ENCODE measurements at places on chromosomes 16 and 17. TPM values are rescaled to one million over a fixed set of nuclear protein-coding genes. Genes with fewer than 3 reads are reported as not detected.

TRPV2 gene
- total RNA-seq, result 25.8 TPM

PRR35 gene
- not detected for total RNA-seq

FNDC8 gene
- total RNA-seq, result not detected

TNP2 gene
- not detected for total RNA-seq

EXOSC6 gene
- total RNA-seq, result 33.6 TPM

DNAI2 gene
- not detected for total RNA-seq

KRT37 gene
- total RNA-seq, result not detected

NACA2 gene
- not detected for total RNA-seq

ZFP3 gene
- total RNA-seq, result 1.9 TPM

TNFRSF17 gene
- not detected for total RNA-seq

SOCS1 gene
- 1.4 TPM for total RNA-seq

EPN3 gene
- not detected for total RNA-seq

ST6GALNAC1 gene
- total RNA-seq, result not detected

GRCh38 chr16:3501783-3502400, 1.1 kb downstream of the CLUAP1 start:
- peak; percentile 15 for DNase-seq
- peaks cover 3% of the 10 kb centered on the region for H3K4me1 ChIP-seq
- H3K27me3 ChIP-seq, result no peaks in the 10 kb centered on the region
- peak overlapping the region; percentile 94 for H3K4me3 ChIP-seq
- no peaks in the 10 kb centered on the region for H3K36me3 ChIP-seq

DNA sequence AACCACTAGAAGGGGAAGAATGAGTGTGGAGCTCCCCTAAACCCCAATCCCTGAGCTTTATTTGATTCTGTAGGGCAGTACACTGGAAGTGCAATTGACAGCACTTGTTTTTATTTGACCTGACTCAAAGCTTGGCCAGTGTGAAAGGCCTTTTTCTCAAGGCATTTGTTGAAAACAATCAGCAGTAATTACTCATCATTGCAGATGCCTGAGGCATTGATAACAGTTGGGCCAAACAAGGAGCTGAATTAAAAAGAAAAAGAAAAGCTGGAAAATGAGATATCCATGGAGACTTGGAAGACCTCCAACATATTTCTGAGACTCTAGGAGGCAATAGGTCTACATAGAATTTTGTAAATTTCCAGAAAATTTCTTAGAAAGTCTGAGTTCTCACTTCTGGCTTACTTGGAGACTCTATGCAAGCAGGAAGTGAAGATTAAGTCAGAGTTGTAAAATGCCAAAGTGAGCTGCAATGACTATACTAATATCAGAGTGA, 200.8 kb upstream of the KCNJ16 start:
- H3K4me1 ChIP-seq, result peaks cover 54% of the 10 kb centered on the region
- peak overlapping the region; percentile 13 for H3K27ac ChIP-seq
- H3K27me3 ChIP-seq, result no peaks in the 10 kb centered on the region

DNA sequence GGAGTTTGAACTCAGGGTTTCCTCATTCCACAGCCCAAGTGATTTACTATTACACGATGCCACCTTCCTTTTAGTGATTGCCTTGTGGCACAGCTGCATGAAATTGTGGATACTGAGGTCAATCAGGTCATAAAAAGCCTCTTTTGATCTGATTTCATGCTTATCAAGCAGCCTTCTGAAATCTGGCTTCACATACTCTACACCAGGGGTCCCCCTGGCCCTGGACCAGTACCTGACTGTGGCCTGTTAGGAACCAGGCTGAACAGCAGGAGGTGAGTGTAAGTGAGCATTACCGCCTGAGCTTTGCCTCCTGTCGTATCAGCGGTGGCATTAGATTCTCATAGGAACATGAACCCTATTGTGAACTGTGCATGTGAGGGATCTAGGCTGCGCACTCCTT, 13.8 kb downstream of the SLFN5 start:
- H3K4me3 ChIP-seq, result no peak overlapping the region
- no peak for DNase-seq
- H3K4me1 ChIP-seq, result peaks cover 17% of the 10 kb centered on the region
- H3K36me3 ChIP-seq, result peaks cover 31% of the 10 kb centered on the region

DNA sequence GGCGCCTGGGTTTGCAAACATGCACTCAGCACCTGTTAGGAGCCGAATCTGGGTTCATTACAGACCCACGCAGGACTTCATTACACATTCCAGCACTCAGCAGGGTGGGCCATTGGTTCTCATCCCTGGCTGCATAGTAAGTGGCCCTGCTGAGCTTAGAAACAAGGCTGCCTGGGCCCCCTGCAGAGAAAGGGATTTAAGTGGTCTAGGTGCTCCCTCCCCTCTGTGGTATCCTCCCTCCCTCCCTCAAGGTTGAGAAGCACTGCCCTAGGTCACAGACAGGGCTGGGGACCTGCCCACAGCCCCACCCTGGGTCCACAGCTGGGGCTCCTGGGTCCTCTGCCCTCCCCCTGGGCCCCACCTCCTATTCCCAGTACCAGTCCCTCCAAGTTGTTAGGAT, 28.3 kb downstream of the WNT3 start:
- no peaks in the 10 kb centered on the region for H3K36me3 ChIP-seq
- H3K27me3 ChIP-seq, result peaks cover 16% of the 10 kb centered on the region
- DNase-seq, result no peak
- H3K27ac ChIP-seq, result no peak overlapping the region
- H3K4me1 ChIP-seq, result no peaks in the 10 kb centered on the region

GRCh38 chr17:16870253-16871245, 101.4 kb downstream of the TNFRSF13B start:
- DNase-seq, result no peak
- peaks cover 10% of the 10 kb centered on the region for H3K27me3 ChIP-seq
- no peak overlapping the region for H3K27ac ChIP-seq
- H3K4me3 ChIP-seq, result no peak overlapping the region
- H3K4me1 ChIP-seq, result peaks cover 12% of the 10 kb centered on the region

DNA sequence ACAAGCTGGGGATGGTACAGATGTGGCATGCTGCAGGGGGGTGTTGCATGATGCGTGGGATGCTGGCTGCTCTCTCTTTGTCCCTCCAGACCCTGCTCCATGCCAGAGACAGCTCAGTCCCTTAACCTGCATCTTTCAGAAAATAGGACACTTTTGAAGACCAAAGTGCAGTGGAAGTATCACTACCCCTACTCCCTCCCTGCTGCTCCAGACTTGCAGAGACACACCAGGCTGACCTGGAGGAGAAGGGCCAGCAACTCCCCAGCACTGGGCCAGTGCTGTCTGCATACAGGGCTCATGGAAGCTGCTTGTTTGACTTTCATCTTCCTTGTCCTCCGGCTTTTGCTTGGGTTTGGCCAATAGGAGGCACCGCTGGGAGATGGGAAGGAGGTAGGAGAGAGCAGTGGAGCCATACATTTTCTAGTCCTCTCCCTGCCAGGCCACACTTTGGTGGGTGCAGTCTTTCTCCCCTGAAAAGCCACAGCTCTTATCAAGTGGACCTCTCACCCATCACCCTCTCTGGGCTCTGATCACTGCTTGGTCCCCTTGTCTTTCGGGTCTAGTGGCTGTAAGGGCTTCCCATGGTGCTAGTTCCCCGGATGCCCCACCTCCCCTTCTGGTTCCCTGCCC, 46.1 kb upstream of the NKD1 start:
- no peaks in the 10 kb centered on the region for H3K27me3 ChIP-seq
- peaks cover 18% of the 10 kb centered on the region for H3K4me1 ChIP-seq
- H3K36me3 ChIP-seq, result no peaks in the 10 kb centered on the region

DNA sequence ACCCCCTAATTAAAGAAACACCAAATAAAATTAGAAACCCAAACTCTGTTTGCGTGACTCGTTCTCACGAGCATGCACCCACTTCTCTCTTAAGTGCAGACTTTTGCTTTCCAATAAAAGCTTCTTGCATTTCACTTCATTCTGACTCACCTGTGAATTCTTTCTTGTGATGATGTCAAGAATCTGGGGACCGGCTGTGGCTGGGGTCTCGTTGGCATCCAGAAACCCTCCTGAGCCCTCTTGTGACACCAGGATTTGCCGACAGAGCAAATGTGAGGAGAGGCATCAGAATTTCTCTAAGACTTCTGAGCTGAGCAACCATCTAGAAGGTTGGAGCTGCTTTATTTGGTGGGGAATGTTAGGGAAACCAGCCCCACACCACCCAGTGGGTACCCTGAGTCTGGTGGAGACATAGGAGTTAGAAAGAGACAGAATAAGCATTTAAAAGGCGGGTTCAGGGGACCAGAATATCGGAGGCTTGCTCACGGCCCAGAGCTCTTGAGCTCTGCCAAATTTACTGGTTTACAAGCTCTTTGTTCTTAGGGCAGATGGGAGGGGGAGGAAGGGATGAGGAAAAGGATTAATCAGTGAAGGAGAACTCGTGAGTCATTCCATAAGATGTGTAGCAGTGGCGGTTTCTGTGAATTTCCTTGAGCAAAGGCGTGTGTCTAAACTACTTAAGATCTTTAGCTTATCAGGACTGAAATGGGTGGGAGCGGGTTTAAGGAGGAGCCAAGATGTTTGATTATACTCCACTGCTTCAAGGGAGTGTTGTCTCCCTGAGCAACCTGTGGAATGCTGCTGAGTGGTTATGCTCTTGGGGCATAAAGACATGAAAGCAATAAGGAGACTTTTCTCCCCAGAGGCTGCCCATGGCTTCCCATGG, 24.2 kb upstream of the TMC5 start:
- H3K27ac ChIP-seq, result no peak overlapping the region
- no peaks in the 10 kb centered on the region for H3K4me1 ChIP-seq
- H3K4me3 ChIP-seq, result no peak overlapping the region
- H3K27me3 ChIP-seq, result no peaks in the 10 kb centered on the region

DNA sequence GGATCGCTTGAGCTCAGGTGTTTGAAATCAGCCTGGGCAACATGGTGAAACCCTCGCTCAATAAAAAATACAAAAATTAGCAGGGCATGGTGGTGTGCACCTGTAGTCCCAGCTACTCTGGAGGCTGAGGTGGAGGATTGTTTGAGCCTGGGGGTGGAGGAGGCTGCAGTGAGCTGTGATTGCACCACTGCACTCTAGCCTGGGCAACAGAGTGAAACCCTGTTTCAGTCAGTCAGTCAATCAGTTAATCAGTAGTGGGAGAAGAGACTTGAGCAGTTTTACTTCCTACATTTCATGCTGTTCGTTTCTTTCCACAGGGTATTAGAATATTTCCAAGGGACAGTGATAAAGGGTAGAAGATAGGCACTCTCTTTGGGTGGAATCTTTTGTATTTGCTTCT, 8.8 kb downstream of the MAP3K3 start:
- H3K4me1 ChIP-seq, result peaks cover 14% of the 10 kb centered on the region
- no peaks in the 10 kb centered on the region for H3K27me3 ChIP-seq
- DNase-seq, result no peak
- no peak overlapping the region for H3K4me3 ChIP-seq
- no peak overlapping the region for H3K27ac ChIP-seq

- H3K4me1 ChIP-seq, result peaks cover 4% of the 10 kb centered on the region
- H3K27ac ChIP-seq, result no peak overlapping the region
- H3K27me3 ChIP-seq, result no peaks in the 10 kb centered on the region
These were observed 64.3 kb downstream of the ZDHHC7 start for GRCh38 chr16:84947022-84947421.

DNA sequence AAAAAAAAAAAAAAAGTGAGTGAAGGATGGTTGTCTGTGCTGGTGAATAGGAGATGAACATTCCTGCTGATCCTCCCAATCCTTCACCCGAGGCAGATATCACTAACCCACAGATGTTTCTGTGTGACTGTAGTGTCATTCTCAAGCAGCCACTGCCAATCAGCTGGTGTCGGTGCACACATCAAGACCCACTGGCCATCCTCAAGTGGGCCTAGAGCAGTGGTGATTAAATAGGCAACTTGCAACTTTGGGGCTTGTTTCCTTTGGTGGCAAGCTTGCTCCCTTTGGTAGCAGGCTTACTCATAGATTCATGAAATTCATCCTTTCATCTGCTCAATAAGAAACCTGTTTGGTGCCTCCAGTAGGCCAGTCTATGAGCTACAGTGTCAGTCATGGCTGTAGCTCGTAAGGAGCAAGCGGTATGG, 51.1 kb upstream of the LGALS9 start:
- H3K27ac ChIP-seq, result no peak overlapping the region
- DNase-seq, result no peak
- no peaks in the 10 kb centered on the region for H3K36me3 ChIP-seq
- no peaks in the 10 kb centered on the region for H3K27me3 ChIP-seq

DNA sequence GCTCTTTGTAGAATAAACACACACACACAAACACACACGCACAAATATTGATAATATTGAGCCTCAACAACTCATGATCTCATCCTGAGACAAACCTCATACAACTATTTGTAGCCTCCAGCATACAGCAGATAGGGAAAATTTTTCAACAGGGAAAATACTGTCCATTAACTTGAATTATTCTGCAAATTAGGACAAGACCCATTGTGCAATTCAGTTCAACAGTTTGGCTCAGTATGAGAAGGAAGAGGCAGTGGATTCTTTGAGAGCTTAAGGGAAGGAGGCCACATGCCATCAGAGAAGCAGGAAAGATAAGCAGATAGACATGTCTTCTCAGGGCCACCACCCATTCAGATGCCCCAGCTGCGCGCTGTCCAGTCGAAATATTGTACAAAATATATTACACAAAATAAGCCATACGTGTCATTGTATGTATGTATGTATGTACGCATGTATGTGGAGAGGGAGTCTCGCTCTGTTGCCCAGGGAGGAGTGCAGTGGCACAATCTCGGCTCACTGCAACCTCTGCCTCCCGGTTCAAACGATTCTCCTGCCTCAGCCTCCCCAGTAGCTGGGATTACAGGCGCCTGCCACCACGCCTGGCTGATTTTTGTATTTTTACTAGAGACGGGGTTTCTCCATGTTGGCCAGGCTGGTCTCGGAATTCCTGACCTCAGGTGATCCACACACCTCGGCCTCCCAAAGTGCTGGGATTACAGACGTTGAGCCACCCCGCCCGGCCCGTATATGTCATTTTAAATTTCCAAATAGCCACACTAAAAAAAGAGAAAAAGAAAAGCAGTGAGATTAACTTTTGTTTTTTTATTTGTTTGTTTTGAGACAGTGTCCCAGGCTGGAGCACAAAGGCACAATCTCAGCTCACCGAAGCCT, 1.8 kb downstream of the ZC3H7A start:
- H3K36me3 ChIP-seq, result peaks cover 1% of the 10 kb centered on the region
- peak overlapping the region; percentile 85 for H3K4me3 ChIP-seq
- H3K4me1 ChIP-seq, result peaks cover 43% of the 10 kb centered on the region
- peak overlapping the region; percentile 90 for H3K27ac ChIP-seq
- DNase-seq, result peak; percentile 35
- H3K27me3 ChIP-seq, result no peaks in the 10 kb centered on the region

DNA sequence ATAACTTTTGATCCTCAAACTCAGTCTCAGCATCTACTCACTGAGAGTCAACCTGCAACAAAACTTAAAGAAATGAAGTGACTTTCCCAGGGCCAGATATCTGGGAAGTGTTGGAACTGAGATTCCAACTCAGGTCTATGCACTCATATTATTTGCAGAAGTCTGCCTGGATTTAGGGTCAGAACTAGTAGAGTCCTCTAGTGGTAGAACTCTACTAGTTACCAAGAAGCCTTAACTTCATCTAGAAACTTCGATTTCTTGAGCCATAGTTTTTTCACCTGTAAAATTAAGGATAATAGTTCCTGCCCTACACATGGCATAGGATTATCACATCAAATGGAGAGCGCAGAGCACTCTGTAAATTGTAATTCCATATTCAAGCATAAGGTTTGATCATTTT, 23.4 kb upstream of the KRT24 start:
- H3K27me3 ChIP-seq, result peaks cover 18% of the 10 kb centered on the region
- H3K4me1 ChIP-seq, result no peaks in the 10 kb centered on the region
- H3K4me3 ChIP-seq, result no peak overlapping the region
- H3K36me3 ChIP-seq, result no peaks in the 10 kb centered on the region
- H3K27ac ChIP-seq, result no peak overlapping the region

- DNase-seq, result no peak
- H3K4me3 ChIP-seq, result no peak overlapping the region
- peaks cover 7% of the 10 kb centered on the region for H3K27me3 ChIP-seq
- peaks cover 10% of the 10 kb centered on the region for H3K4me1 ChIP-seq
- no peak overlapping the region for H3K27ac ChIP-seq
These were observed 122.9 kb upstream of the SMURF2 start for GRCh38 chr17:64785011-64785421.

Measured in GM23248 (cell line).